Amniotic stem cell (primary cell): ENCODE measurements at places on chromosomes 7 and 10.

- DNase-seq, result no peak
Measured at GRCh38 chr10:43310872-43311271, 44.0 kb upstream of the RASGEF1A start.

- no peak for DNase-seq
Measured at GRCh38 chr10:17062493-17062892, 67.1 kb downstream of the CUBN start.

DNA sequence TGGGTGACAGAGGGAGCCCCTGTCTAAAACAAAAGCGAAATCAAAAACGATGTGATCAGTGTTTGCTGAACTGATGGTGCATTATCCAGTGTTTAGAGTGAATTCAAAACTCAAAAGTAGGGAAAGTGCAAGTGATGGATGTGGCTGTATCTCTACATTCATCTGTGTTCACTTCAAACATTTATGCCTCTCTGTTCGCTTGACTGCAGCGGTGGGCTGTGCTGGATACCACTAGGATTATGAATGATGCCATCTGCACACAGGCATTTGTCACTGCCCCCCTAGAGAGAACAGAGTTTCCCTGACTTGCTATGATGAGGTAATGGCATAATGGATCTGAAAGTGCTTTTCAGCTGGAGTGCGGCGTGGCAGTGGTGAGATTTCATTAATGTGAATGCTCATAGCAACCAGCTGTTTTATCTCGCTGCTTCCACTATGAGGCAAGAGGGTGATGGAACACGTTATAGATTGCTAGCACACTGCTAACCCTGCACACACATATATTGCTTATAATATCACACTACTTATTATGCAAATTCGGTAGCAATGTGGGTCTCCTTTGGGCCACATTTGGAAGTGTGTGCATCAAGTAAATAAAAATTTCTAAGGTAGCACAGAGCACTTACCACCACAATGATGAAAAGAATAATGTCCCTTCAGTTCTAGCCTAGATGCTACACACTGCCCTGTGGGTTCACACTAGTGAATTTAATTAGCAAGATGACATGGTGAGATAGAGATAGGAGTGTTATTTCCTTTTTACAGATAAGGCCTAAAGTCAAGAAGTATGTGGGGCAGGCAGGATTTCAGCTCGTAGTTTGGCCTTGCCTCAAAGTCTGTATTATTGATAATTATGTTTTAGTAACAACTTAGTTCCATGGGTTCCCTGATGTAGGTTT is 164.7 kb downstream of the CAMK1D start:
- DNase-seq, result no peak

GRCh38 chr7:81487516-81487915 is 282.3 kb downstream of the HGF start:
- no peak for DNase-seq

- DNase-seq, result no peak
Measured at GRCh38 chr7:71705901-71706596, 574.1 kb downstream of the GALNT17 start.

GRCh38 chr7:82044497-82045080 is 274.7 kb upstream of the HGF start:
- DNase-seq, result peak; percentile 21

- no peak for DNase-seq
Measured at GRCh38 chr7:137983323-137984008, 18.4 kb downstream of the CREB3L2 start.

DNA sequence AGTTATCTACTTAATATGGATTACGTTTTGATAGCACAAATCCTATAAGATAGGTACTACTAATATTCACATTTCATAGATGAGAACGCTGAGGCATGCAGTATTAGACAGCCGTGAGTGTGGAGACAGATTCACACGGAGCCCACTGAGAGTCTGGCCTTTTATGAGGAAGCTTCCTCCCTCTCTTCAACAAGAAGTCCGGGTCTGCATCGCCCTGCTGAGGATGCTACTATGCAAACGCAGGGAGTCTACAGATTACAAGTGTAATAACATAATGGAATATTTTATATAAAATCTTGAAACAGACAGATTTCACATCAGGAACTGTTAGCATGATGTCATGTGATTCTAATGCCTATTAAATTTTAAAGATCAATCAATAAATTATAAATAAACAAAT is 255.9 kb upstream of the GLI3 start:
- no peak for DNase-seq

DNA sequence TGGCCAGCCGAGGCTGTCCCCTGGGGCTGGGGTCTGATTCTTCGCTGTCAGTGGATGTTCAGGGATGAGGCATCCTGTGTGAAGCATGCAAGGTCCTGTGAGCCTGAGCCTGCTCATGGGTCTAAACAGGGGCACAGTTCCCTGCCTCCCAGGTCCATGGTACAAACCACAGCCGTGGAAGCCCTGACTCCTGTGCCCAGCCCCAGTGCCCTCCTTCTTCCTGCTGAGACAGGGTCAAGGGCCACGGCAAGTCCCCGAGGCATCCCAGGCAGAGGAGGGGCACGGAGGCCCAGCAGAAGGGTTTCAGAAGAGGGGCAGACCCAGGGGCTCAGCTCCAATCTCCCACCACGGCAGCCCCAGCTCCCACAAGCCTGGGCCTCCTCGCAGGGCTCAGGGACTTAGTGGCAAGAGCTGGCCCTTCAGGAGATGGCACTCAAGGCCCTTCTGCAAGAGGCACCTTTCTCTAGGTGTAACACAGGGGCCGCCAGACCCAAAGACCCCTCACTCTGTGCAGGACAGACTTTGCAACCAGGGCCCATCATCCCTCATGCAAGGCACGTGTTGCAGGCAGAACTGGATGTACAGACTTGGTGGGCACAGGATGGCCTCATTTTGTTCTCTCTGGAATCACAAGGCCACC is 248.8 kb downstream of the TCERG1L start:
- no peak for DNase-seq

DNA sequence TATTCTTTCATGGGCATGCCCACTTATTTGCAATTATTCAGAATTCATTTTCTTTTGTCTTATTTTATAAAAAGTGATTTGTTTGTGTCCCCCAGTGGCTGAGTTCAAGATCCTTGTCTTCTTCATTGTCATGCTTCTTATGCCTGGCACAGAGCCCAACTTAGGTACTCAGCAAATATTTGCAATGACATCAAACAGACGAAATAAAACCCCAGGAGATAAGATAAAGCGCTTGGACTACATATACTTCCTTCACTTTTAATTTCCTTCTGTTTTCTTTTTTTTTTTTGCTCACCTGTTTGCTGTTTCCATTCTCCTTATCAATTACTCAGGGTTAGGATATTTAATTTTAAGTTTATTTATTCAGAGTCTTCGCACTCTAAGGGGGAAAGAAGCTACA is 225.0 kb downstream of the SDHAF3 start:
- no peak for DNase-seq

DNA sequence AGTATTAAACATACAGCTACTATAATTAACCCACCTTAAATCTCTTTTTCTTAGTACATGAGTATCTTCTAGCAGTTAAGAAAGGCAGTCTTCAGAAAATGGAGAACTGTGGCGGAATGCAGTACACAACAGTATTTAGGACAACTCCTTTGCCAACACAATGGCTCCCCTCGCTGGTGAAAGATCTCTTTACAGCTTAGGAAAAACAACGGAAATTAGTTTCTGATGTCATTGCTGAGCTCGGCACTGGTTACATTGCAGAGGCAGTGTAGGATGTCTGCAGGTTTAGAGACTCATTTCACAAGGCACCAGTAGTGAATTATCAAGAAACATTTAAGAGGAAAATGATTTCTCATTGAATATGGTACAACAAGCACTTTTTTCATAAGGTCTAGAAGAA is 43.4 kb downstream of the GLRX3 start:
- DNase-seq, result peak; percentile 51

GRCh38 chr10:23413629-23414089 is 25.2 kb upstream of the OTUD1 start:
- DNase-seq, result no peak

DNA sequence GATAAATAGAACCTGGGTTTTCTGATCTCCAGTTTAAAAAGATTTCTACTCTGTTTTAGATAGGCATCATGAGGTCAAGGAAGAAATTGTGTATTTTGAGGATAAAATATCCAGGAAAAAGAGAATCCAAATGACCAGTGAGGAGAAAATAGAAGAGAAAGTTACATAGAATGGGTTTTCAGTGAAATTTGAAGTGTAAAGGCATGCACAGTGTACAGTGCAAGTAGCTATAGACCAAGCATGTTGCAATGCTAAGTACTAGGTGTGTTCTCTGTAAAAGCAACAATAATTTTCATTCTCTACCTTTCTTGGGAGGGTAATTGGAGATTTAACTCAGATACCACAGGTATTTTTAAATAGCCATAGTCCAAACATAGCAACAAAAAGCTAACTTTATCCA is 22.6 kb downstream of the CDK1 start:
- DNase-seq, result no peak

DNA sequence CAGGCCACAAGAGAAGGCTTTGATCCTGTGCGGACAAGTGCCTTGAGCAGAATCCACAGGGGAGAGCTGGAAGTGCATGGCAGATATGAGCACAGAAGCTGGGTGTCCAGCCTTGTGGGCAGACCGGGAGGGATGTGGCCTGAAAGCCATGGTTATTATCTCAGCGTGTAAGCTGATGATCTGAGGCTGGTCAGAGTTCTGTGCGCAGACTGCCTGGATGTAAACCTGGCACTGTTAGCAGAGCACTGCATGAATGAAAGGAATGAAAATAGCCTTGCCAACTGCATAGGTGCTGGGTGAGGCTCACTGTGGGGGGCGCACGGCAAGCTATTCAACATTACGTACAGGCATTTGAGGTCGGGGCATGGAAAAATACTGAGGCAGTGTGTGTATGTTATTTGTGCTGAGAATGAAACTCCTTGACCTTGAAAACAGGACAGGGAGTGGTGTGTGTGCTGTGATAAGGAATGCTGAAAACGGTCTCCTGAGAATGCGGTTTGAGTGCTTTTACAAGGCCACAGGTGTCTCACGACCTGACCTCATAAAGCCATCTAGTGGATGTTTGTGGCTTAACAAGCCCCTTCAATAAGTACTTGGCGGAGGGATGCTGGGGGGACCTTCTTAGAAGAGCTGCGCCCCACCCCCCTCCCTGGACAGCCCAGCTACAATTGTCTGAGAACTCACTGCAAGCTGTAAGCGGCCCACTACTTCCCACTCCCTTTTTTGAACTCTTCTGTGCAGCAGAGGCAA is 18.7 kb downstream of the AKR1C1 start:
- DNase-seq, result no peak

DNA sequence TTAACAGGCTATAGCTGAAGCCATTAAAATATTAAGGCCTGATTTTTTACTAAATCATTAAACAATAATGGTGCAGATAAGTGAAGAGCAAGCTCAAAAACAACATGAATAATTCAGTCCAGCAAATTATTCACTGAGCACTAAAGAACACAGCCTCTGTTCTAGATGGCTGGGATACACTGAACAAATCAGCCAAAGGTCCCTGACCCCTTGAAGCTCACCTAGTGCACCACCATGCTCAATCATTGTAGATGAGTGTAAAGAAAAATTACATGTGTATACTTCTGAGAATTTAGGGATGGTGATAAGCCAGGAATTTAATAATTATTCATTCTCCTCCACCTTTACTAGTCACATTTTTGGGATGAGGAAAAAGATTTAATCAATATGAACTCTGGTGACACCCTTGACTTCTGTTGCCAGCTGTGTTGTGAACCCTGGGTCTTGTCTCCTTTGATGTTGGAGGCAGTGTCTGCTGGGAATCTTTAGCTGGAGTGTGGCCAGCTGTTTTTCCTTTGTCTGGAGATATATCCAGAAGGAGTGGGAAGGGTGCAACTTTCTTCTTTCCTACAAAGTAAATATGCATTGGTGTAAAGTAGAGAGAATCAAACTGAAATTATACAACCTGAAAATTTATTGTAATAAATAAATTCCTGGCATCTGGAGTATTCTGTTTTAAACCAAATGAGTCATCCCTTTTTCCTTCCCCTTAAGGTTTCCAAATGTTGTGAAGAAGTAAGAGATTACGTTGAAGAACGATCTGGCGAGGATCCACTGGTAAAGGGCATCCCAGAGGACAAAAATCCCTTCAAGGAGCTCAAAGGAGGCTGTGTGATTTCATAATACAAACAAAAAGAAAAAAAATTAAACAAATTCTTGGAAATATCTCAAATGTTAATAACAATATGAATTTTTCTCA is 4.0 kb downstream of the GNGT1 start:
- DNase-seq, result no peak

GRCh38 chr7:151086802-151087244 is 548 bp downstream of the AGAP3 start:
- no peak for DNase-seq

GRCh38 chr7:105581066-105581811 is at the start of gene EFCAB10:
TSS of gene EFCAB10 (minus strand) at chr7:105581493. CDS start at chr7:105581463, 30 bp downstream.
- DNase-seq, result no peak

GRCh38 chr7:128703609-128704241 is 31.6 kb downstream of the GARIN1A start:
- peak; percentile 1 for DNase-seq

GRCh38 chr7:25611196-25611595 is 382.9 kb upstream of the NPVF start:
- no peak for DNase-seq

DNA sequence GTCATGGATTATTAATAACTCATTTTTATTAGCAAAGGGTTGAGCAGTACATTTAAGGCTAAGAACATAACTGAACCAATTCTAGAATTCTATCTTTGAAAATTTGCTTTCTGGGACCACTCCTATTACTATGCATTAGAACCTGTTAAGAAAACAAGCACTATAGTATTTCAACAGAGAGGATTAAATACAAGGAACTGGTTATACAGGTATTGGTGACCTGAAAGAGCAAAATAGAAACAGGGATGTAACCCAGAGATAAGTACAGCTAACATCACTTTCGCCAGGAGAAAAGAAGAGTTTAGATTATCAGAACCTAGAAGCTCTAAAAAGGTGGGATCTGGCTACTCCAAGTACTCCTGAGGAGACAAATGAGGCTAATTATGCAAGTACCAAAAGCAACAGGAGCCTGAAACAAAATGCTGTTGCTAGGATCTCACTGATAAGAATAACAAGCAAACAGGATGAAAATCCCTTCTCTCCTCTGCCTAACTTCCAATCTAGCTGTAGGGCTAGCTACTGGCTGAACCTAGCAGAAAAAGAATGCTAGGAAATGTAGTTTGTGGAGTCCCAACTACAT is 32.1 kb upstream of the ELAPOR2 start:
- DNase-seq, result no peak

DNA sequence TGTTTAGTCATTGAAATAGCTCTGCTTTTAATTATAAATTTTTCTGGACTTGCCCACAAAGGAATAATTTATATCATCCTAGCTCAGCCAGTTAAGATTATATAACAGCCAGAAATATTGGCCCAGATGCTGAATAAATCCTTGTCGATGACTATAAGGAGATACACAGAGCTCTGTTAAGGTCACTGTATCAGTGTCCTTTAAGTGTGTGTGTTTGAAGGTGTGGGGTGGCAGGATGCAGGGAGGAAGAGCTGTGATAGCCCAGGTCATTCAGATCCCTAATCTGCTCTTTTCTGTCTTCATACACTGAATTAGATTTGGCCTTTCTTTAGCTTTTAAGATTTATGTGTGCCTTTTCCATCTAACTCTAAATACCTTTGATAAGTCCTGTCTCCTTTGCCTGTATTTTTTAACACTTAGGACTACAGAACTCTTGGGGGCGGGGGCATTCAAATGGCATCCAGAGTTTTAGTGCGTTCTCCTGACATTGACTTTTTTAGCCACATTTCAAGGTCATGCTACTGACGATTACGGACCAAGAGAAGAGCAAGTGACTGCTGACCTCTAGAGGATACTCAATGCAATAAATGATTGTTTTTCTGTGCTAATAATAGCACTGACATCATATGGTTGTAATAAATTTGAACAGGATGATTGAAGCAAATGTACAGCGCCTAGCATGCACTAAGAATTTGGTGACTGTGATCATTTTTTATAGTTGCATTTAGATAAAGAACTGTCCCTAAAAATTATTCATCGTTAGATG is 172.3 kb downstream of the CACNB2 start:
- DNase-seq, result no peak
